ENCODE measurements at places on chromosomes 4 and X.

DNA sequence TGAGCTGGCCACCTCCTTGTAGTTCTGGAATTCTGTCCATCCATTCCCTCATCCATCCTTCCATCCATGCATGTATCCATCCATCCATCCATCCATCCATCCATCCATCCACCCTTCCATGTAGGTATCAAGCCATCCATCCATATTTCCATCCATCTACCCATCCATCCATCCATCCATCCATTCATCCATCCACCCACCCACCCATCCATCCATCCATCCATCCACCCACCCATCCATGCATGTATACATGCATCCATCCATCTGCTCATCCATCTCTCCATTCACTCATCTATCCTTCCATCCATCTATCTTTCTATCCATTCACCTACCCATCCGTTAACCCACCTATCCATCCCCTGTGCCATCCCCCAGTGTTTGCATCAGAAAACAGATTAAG lies 153.6 kb upstream of the STX18 start:
- DNase-seq: no peak

DNA sequence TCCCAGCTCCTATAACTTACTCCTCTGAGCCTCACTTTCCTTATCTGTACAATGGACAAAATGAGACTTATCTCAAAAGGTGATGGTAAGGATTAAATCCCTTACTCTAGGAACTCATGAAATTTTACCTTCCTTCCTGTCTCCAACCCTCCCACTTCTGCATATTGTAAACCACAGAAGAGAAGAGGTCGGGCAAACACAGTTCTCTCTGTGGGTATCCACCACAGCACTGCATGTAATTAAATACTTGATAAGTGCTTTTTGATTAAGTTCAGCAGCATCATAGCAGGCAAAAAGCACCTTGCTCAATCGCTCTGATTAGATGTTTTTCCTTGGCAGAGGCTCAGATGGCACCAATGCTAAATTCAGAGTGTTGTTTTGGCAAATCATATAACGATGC lies 17.3 kb upstream of the TMEM192 start:
- no peak for DNase-seq

GRCh38 chr4:2933566-2934076 lies 29.6 kb downstream of the NOP14 start:
- no peak for DNase-seq

GRCh38 chr4:3936184-3936583 lies 170.0 kb downstream of the ADRA2C start:
- DNase-seq: no peak

DNA sequence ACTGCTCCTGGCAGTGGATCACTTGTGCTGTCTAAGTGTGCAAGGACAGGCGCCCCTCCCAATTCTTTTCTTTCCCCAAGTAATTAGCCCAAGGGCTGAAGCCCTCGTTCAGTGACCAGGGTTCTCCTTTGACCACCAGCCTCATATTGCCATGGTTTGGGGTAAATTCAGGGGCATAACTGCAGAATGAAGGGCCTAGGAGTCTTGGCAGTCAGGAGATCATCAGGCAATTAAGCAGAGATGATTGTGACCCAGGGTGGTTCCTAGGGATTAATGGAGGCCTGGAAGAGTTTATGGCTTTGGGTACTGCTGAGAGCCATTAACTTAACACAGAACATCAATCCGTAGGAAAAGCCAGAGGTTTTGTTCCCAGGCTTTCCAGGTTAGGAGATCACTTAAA lies 170.7 kb downstream of the PTTG2 start:
- DNase-seq: no peak

- DNase-seq: peak; percentile 1
These were observed 7.5 kb downstream of the KLHL15 start for GRCh38 chrX:24019448-24019847.

DNA sequence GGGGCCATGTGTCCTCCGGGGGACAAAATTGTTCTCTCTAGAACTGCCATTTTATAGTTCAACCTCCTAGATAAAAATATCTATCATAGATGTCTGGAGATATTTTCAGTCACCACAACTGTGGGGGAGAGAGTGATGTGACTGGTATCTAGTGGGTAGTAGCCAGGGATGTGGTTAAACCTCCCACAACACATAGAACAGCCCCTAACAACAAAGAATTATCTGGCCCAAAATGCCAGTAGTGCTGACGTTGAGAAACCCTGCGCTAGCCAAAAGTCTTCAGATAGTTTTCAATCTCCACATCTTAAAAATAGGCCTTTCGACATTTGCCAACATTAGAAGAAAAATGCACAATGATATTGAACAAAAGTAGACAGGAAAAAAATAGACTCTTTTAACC lies 19.0 kb upstream of the SUPT20HL2 start:
- DNase-seq: no peak

DNA sequence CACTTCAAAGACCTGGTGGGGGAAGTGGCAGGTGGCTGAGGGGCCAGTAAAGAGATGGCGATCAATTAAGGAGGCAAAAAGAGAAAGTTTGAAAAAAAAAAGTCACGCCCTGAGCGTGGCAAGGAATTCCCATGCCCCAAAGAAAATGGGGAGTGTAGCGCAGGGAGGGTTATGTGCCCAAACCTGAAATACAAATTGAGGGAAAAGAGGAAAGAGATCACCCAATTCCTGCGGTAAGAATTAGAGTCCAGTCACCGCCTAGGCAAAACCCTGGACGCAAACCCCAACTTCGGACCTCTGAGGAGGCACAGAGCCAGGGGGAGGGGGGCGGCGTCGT lies 595 bp downstream of the ENOX2 start:
- no peak for DNase-seq

DNA sequence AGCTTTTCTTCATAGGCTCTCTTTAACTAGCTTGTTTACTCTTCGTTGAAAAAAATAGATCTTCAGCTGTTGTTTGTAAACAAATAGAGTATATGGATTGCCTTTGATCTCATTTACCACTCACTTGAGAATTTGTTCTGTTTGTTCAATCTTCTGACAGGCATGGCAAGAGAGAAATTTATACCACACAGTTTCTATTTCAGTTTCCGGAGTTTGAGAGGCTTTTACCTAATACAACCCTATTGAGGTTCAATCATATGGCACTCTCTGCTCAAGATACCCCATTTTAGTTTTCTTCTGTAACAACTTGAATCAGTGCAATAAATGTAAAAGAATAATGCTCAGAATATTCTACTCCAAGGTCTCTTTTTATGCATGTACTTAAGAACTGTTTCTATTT lies 148.0 kb downstream of the EMCN start:
- DNase-seq: no peak
